ENCODE measurements at places on chromosomes 5 and 9.

DNA sequence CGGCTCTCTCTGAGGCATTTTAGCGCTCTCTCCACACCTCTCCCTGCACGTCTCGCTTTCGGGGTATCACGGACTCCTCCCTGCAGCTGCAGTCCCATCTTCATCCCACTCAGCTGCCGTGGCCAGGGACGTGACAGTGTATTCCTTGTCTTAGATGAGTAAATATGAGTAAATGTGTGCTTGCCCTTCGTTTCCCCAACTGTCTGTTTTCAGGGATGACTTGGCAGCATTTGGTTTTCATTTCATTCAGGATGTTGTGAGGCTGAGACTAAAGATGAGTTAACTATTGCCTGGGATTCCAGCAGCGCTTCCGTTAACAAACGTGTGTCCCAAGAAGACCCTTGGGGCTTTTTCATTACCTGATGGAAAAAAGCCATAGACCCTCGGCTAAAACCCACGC is 29.5 kb downstream of the GDNF start:
- DNase-seq = no peak

- no peak for DNase-seq
Measured at GRCh38 chr9:34272101-34272541, 56.9 kb downstream of the KIF24 start.

- no peak for DNase-seq
Measured at GRCh38 chr5:142314606-142315005, 10.2 kb downstream of the SPRY4 start.

DNA sequence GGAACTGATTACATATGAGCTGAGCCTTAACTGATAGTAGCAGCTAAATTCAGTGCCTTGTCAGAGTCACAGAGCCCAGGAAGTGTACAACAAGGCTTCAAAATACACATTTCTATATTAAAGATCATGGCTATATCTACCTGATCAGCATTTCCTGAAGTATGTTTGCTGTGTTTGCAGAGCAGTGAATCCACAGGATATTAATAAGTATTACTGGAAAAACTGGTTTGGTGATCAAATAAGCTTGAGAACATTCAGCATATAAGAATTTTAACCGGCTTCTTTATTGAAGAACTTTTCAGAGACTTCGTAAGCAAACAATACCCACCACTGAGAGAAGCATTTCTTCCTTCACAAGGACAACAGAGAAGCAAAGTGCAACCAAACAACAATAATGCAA is 227.0 kb downstream of the ELAVL2 start:
- no peak for DNase-seq

- no peak for DNase-seq
Measured at GRCh38 chr9:37192803-37193202, 72.4 kb downstream of the ZCCHC7 start.

DNA sequence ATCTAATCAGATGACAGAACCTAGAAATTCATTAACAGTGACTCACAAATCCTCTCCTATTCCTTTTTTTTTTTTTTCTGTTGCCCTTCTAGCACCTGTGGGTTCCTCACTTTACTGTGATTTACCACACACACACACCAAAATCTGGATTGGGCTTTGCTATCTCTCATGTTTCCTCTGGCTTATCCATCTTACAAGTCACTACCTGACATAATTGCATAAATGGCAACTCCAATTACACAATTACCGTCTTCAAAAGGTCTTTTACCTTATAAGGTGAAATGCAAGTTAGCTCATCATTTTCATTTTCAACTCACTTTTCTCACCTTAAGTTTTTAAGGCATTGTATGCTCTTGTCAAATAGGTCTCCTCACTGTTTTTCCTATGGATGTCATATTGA is 426.3 kb upstream of the MEF2C start:
- DNase-seq = no peak

- no peak for DNase-seq
Measured at GRCh38 chr9:105637787-105638395, 24.4 kb upstream of the TAL2 start.

DNA sequence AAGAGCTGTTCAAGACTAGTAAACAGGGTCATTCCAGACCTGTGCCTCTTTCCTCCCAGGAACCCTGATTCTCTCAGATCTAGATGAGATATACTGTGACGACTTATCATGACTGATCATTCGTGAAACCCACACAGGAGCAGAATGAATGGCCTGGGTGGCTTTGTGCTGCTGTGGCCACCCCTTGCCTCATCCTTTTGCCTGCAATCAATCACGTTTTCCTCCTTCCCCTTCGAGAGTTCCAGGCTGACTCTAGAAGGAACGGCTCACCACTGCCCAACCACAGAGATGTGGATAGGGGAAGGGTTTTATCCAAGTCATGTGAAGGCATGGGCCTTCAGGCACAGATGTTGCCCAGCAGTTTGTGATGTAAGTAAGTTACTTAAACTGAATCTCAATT is 5.8 kb downstream of the ANXA6 start:
- DNase-seq = no peak

- DNase-seq = no peak
Measured at GRCh38 chr9:123318961-123319421, 37.0 kb upstream of the CRB2 start.

- DNase-seq = no peak
Measured at GRCh38 chr5:78527054-78527859, 121.3 kb downstream of the LHFPL2 start.

DNA sequence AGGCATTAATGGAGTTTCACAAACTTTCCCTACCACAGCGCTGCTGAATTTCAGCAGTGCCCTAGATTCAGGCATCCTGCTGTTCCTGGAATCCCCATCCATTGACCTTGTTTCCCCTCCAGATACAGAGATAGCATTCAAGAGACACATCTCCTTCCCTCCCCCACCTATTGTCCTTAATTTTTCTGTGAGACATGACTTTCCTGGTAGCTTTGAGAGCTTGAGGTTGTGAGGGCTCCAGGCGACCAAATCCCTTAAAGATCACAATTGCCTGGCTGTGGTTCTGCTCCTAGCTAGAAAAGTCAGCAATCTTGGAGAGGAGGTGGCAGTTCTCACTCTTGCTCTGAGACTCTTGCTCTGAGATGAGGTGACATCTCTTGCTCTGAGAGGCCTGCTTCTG is 48.0 kb downstream of the PRR16 start:
- no peak for DNase-seq

DNA sequence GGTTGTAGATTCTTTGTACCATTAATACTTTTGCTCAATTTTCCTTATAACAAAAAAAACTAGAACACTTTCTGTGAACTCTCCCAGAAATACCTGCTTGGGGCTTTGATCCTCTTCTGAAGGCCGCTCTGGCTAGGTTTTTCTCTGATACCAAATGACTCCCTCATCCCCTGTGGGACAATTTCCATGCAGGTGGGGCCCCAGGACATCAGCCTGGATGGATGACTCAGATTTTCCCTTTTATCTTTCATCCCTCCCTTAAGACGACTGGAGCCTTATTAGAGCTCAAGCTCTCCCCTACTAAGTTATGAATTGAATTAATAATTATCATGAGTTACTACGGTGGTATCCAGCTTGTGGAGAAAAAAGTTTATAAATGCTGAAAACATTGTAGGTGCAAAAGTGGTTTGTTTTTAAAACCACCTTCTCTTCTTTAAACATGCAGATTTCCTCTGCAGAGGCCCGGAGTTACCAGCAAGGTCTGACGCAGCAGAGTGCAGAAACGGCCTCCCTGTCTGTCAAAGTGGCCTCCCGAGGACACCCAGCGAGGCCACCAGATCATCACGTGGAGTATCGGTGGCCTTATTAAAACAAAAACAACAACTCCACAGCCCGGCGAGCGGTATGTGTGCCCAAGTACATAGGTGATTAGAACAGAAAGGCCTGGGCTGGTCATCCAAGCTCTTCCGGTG is 50.8 kb upstream of the IRX4 start:
- DNase-seq = no peak
